ENCODE measurements at places on chromosomes 11 and 22.

DNA sequence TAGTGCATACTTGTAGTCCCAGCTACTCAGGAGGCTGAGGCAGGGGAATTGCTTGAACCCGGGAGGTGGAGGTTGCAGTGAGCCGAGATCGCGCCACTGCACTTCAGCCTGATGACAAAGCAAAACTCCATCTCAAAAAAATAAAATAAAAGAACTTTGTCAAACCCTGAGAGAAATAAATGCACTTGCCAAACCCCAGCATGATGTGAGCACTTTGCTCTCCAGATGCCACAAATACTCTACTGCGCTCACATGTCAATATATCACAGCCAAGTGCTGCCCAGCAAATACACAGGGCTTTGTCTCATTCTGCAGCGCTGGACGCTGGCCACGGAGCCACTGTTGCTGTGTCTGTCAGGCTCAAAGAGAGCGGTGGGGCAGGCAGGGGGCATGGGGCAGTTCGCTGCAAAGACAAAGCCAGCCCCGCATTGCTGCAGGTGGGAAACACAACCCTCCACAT lies 45.1 kb downstream of the AHNAK start:
- no peak for DNase-seq

DNA sequence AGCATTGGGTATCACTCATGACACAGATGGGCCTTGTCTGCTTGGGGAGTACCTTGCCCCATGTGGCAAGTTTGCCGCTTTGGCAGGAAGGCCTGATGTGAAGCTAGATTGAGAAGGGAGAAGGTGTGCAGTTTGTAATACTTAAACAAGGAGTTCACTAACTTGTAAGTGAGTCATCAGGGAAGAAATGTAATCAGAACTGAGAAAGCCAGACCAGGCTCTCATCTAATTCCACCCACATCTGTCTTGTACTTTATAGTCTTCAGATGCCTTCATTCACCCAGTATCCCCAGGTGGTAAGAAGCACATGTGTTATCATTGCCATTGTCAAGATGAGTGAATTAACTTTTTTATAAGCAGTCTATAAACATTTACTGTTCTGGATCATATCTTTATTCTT lies 116.0 kb upstream of the DDI1 start:
- DNase-seq: no peak

- DNase-seq: no peak
Observed at GRCh38 chr11:131077340-131077739, 161.1 kb upstream of the SNX19 start.

DNA sequence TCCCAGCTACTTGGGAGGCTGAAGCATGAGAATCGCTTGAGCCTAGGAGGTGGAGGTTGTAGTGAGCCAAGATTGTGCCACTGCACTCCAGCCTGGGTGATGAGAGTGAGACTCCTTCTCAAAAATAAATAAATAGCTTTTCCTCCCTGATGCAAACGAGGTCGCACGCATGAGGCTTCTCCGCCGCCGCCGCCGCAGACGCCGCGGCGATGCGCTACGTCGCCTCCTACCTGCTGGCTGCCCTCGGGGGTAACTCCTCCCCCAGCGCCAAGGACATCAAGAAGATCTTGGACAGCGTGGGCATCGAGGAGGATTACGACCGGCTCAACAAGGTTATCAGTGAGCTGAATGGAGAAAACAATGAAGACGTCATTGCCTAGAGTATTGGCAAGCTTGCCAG lies 20.0 kb upstream of the RAB39A start:
- no peak for DNase-seq

GRCh38 chr11:40219401-40219800 lies 1240.1 kb downstream of the LRRC4C start:
- DNase-seq: no peak

GRCh38 chr11:79314906-79315689 lies 125.7 kb downstream of the TENM4 start:
- DNase-seq: no peak

DNA sequence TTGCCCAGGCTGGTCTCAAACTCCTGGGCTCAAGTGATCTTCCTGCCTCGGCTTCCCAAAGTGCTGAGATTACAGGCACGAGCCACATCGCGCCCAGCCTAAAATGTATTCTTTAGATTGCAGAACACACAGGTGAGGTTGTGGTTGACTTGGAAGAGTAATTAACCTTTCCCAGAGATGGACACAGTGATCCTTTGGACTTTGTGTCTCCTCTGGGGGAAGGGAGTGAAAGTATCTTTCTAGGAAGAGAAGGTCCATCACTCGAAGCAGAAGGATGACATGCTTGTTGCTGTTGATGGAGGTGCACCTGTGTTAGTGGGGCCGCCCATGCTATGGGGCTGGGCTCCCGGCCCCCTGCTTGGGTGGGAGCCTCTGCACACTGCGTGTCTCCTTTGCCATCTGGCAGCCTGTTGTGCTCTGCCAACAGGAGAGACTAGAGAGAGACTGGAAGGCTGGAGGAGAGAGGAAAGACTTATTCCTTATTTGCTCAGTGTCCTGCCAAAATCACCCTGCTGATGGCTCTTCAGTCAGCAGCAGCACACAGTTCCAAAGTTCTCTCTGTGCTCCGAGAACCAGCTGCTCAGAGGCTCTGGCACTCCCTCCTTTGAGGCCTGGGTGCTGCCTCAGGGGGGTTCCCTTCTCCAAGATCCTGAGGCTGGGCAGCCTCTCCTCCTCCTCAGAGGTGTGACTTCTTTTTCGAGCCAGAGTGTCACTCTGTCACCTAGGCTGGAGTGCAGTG lies 33.1 kb upstream of the CYB5R3 start:
- no peak for DNase-seq

- DNase-seq: no peak
Observed at GRCh38 chr11:97893612-97894011, 1127.1 kb upstream of the CNTN5 start.

GRCh38 chr11:29023761-29024160 lies 915.6 kb downstream of the METTL15 start:
- no peak for DNase-seq

DNA sequence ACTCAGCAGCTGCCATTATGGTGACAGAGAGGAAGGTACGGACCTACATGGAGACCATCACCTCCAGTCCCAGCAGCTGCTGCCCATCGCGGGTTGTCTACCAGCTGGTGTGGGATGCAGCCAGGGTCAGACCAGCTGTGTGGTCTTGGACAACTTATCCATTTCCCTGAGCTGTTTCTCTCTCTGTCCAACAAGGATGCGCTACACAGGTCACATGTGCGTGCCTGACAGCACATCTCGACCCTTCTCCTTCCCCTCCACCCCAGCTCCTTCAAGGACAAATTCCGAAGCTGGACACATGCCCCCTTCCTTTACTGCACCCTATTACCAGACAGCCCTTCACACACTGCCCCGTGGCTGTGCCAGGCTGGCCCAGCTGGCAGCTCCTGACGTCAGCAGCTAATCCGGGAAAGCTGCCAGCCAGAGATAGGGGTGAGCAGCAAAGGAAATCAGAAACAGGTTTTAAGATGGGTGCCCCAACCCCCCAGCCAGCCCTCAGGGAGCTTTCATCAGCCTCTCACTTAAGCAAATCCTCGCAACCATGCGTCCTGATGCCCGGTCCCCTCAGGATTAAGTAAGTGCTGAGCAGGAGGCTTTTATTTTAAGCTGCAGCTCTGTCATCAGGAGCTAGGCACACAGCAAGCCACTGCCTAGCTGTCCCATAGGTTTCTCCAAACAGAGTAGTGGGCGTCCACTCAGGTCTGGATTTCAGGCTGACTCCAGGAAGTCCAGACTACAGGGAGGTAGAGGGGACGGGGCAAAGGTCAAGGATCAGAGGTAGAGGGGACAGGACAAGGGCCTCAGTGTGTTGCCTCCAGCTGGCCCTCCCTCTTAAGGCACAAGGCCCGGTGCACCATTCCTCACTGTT lies 20.3 kb downstream of the TEF start:
- DNase-seq: no peak

- DNase-seq: no peak
Observed at GRCh38 chr11:61104963-61105362, 2.7 kb downstream of the CD5 start.

- DNase-seq: peak; percentile 22
Observed at GRCh38 chr22:28930357-28931007, 47.1 kb downstream of the ZNRF3 start.

DNA sequence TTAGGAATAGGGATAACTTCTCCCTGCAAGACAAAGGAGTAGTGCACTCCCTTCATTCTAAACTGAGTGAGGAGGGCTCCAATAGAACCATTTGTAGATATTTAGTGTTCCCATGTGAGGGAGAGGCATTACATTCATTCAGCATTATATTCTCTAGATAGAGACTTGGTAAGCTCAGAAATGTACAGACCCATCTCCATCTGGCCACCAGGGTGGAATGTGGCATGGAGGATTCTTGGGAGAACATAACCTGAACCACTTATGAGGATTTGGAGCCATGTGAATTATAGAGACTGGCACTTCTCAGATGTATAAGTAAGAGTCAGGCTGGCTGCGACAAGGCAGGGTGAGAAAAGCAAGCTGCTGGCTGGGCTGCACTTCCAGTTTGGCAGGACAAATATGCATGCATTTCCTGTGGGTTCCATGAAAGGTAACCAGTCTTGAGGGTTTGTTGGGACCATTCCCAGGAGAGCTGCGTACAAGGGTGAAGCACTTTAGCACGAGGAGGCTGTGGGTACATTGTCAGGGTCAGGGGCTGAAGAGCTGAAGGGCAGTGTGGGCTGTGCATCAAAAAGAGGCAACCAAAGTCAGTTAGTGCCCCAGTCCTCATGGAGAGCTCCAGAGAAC lies 9.2 kb downstream of the RRP8 start:
- DNase-seq: no peak

GRCh38 chr11:72084076-72084475 lies 3.4 kb downstream of the LRRC51 start:
- no peak for DNase-seq

DNA sequence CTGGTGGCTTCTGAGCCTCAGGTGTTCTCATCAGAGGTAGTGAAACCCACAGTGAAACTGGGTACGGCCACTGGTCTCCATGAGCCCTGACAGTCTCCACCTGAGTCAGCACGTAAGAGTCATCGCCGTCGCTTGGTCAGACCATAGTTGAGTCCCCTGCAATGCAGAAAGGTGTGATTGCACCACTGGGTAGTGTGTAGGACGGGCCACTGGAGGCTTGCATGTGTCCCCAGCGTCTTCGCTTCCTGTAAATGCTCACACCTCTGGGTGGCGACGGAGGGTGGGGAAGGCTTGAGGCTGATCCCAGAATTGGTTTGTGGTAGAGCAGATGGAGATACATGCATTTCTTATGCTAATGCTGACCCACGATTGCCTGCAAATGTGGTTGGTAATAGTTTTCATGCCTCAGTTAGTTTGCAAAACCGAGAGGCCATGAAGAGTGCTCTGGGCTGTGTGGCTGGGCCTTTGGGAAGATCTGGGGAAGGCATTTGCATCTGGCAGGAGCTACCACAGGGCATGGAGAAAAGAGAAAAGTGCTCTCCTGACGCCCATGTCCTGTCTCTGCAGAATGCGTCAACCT lies 26.5 kb downstream of the CTTN start:
- peak; percentile 46 for DNase-seq

DNA sequence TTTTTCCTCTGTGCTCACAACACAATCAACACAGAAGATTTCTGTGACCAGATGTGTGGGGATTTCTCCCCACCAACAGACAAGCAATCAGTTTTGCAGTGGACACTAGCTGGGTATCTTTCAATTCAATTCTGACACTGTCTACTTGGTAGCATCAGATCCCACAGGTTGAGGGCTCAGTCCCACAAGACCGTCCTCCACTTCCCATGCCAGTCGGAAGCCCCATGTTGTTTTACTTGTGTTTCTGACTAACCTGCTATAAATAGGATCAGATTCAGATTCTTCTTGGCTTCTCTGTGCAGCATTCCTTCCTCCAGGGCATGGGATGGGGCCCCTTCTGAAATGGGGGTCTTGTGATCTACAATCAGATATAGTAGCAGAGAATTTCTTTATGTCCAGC lies 19.6 kb downstream of the ACER3 start:
- DNase-seq: no peak

- no peak for DNase-seq
Observed at GRCh38 chr11:130580372-130580771, 131.9 kb downstream of the ADAMTS15 start.

GRCh38 chr11:25377466-25377865 lies 880.6 kb downstream of the LUZP2 start:
- DNase-seq: no peak

DNA sequence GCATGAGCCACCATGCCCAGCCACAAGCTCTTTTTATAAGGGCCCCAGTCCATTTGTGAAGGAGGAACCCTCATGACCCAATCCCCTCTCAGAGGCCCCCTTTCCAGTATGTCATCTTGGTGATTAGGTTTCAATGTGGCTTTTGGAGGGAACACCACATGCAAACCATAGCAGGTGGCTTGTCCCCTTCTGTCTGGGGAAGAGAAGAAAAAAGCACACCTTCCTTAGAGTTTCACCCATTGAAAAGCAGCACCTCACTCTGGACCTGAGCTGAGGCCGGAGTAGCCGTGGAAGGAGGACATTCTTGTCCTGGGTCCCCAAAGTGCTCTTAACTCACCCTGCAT lies 25.4 kb downstream of the NEAT1 start:
- DNase-seq: no peak

- DNase-seq: no peak
Observed at GRCh38 chr22:22785316-22786065, 102.1 kb upstream of the IGLL5 start.

- no peak for DNase-seq
Observed at GRCh38 chr11:17543574-17544180, 539 bp downstream of the USH1C start.

DNA sequence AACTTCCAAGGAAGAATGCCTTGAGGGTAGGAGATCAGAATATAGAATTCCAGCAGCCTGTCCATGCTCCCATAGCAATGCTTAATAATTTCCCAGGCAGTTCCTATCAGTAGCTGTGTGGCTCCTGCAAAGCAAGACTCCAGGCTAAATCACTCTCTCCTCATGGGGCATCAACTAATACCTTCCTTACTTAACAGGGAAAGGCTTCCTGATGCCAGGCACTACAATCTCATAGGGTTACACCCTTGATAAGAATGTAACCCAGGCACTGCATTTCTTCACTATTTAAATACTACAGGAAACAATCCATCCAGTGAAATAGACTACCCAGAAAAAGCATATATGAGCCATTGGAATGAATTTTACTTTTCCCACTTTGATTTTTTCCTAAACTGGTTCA lies 615.0 kb upstream of the ARHGAP42 start:
- no peak for DNase-seq

DNA sequence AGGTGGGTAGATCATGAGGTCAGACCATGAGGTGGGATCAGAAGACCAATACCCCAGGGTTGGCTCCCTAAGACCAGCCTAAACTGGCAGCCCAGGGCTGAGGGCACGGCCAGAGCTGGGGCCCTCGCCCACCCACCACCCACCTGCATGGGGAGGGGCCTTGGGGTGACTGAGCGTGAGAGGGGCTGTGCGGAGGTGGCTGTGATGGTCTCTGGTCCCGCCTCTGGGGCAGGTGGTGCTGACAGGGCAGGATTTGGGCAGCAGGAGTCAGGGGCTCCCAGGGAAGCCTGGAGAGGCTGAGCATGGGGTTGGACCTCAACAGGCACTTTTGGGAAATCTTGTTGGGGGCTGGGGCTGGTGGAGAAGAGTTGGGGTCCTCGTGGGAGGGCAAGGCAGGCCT lies 39.8 kb upstream of the MUC5AC start:
- DNase-seq: no peak

DNA sequence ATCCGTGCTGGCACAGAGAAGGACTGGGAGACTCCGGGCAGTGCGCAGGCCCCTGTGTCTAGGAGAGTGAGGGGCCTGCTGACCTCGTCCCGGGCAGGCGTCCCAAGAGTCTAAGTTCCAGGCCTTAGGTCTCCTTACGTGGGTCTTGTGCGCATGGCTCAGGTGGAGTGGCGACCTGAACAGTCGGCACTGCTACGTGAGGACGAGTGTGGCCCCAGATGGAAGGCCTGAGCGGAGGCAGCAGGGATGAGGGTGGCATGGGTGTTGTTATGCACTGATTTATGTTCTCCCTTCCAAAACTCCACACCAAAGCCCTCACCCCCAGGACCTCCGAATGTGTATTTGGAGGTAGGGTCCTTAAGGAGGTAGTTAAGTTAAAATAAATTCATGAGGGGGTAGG lies 20.7 kb upstream of the SEPTIN5 start:
- no peak for DNase-seq

Data from NCI-H526 treated with DMSO at 0.1 percent for 48 hours (cell line).